Endothelial cell of umbilical vein (primary cell): ENCODE measurements at places on chromosomes 3 and 15. TPM values are rescaled to one million over a fixed set of nuclear protein-coding genes. Genes with fewer than 3 reads are reported as not detected.

- peak; percentile 66 for DNase-seq
- H3K36me3 ChIP-seq = no peaks in the 10 kb centered on the region
- peaks cover 4% of the 10 kb centered on the region for H3K4me1 ChIP-seq
- no peak overlapping the region for H3K4me3 ChIP-seq
- H3K27me3 ChIP-seq = no peaks in the 10 kb centered on the region
Observed at GRCh38 chr3:8663177-8664061, 18.8 kb upstream of the SSUH2 start.

DNA sequence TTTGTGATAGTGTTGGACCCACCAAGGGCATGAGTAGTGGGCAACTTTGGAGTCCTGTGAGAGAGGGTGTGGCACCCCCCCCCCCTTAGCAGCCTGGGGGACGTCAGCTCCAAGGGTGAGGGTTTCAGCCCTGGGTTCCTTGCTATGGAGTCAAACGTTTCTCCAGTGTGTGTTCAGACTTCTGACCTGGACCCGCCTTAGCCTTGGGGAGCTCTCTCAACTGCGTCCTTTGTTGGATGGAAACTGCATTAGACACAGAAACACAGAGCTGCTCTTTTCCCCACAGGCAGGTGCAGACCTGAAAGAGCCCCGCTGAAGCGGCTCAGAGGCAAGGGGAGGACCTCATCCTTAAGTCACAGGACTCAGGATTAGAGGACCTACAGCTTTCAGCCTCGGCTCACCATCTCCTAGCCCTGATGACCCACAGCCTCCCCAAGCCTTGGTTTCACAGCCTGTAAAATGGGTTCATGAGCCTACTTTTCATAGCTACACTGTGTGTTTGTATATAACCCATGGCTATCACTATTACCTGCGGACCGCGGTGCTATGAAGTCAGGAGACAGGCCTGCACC lies 19.9 kb downstream of the ZNF710 start:
- H3K4me1 ChIP-seq = peaks cover 23% of the 10 kb centered on the region
- no peaks in the 10 kb centered on the region for H3K27me3 ChIP-seq
- H3K27ac ChIP-seq = no peak overlapping the region
- H3K36me3 ChIP-seq = no peaks in the 10 kb centered on the region

DNA sequence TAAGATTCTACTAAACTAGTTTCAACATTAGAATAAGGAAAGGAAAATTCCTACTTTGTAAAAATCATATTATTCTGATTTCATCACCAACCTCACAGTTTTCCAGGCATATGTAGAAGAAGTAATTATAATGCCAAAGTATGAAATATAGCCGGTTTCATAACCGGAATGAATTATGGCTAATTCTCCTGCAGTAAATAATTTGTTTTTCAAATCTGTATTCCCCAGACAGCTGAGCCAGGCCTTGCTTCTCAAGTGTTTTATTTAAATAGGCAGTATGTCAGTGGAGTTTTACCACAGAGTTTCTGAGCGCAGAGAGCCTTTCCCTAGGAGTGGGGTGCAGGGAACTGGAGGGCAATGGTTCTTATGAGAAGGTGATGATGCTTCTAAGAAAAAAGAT lies 8.7 kb upstream of the CPA3 start:
- DNase-seq = no peak
- H3K27me3 ChIP-seq = peaks cover 2% of the 10 kb centered on the region
- H3K4me1 ChIP-seq = no peaks in the 10 kb centered on the region
- no peak overlapping the region for H3K27ac ChIP-seq
- H3K36me3 ChIP-seq = no peaks in the 10 kb centered on the region

DNA sequence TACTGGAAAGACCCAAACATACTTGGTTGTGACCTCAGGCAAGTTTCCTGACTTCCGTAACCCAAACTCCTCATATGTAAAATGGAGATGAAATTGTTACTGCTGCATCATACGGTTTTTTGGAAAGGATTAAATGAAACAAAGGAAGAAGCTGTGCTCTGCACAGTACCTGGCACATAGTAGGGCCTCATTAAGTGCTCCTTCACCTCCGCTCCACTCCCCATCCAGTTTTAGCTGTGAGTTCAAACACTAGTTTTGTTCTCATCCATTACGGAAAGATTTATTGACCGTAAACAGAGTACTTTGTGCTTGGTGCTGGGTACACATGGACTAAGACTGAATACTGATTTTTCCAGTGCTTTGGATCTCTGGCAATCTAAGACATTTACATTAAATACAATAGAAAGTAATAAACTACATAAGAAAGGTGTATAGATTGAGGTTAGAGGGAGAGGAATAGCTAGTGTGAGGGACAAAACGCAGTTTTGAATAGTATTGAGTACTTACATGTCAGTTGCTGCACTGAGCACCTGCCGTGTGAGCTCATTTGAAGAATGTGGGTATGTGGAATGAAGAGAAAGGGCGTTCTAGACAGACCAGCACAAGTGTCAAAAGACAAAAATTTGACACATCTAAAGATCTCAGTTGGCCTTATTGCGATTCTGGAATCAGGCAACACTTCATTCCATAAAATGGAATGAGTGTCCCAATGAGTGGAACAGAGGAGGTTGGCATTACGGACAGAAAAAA lies 594 bp upstream of the ICE2 start:
- no peak for DNase-seq
- no peaks in the 10 kb centered on the region for H3K36me3 ChIP-seq
- H3K4me1 ChIP-seq = peaks cover 26% of the 10 kb centered on the region
- peak overlapping the region; percentile 69 for H3K4me3 ChIP-seq
- H3K27ac ChIP-seq = peak overlapping the region; percentile 89
- H3K27me3 ChIP-seq = no peaks in the 10 kb centered on the region

DNA sequence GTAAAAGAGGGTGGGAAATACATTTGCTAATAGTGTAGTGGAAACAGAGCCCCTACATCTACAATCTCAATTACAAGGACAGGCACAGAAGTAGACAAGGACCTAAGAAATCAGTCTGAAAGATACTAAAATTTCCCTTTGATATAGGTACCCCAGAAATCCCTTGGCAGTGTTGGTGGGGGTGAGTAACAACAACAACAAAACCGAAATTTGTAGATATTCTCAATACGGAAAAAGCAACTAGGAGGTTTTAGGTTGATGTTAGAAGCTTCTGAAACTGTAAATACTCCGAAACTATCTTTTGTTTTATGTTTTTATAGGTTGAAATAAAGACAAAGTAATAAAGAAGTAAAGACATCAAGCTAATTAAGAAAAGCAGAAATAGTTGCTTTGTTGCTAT lies 323.1 kb upstream of the CBLB start:
- H3K4me3 ChIP-seq = no peak overlapping the region
- H3K36me3 ChIP-seq = no peaks in the 10 kb centered on the region
- no peak overlapping the region for H3K27ac ChIP-seq

DNA sequence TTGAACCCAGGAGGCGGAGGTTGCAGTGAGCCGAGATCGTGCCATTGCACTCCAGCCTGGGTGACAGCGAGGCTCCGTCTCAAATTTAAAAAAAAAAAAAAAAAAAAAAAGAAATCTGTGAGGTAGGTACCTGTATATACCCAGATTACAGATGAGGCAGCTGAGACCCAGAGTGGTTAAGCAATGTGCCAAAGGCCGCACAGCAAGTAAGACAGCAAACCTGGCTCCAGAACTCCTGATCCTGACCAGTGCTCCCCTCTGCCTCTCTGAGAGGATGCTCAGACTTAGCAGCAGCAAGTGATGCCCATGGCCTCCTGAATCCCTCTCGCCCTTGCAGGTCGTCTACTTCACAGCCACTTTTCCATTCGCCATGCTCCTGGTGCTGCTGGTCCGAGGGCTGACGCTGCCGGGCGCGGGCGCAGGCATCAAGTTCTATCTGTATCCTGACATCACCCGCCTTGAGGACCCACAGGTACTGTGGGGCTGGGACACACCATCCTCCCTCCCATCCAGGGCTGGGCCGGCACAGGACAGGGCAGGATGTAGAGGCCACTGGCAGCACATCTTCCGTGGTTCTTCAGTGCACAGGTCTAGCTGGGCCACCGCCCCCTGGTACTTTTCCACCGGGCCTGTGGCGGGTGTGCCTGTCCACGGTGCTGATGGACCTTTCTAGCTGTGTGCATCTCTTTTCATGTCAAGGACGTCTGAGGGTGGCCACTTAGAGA lies 63.9 kb downstream of the SLC6A6 start:
- no peak for DNase-seq
- no peaks in the 10 kb centered on the region for H3K36me3 ChIP-seq
- H3K4me1 ChIP-seq = peaks cover 4% of the 10 kb centered on the region
- no peaks in the 10 kb centered on the region for H3K27me3 ChIP-seq
- H3K27ac ChIP-seq = no peak overlapping the region

DNA sequence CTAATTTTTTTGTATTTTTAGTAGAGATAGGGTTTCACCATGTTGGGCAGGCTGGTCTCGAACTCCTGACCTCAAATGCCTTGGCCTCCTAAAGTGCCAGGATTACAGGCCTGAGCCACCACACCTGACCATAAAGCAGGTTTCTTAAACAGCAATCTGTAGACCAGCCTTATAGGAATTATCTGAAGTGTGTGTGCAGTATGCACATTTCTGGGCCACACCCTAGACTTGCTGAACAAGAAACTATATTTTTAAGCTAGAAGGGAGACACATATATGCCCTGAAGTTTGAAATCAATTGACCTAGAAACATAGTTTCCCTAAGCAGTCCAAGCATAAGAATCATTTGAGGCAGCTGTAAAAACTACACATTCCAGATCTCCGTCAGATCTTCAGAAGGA lies 805.7 kb downstream of the TUSC7 start:
- H3K4me3 ChIP-seq = no peak overlapping the region
- H3K4me1 ChIP-seq = no peaks in the 10 kb centered on the region
- DNase-seq = no peak

DNA sequence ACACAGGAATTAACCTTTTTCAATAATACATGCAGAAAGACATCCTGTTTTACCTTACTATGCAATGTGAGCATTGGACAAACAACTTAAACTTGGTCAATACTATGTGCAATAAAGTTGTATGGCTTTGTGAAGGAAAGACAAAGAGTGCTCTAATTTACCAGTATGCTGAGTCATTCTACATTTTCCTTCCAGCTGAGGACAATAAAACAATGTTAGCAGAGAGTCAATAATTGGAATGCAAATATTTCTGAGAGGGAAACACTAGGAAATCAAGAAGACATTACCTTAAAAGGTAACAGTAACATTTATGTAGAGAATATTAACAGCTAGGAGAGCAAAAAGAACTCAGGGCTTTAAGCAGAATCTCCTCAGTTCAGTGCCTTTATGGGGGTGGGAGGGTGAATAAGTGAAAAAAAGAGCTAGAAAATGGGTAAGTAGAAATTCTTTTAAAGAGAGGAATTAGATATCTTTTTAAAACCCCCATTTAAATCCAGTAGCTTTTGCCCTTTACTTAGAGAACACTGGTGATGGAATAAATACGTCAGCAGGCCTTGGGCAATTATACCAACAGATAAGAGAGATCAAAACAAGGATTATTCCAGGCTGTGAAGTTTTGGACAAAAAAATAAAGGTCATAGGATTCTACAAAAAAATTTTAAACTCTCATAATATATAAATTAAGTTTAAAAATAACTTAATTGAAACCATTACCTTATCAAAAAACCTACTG lies 11.6 kb upstream of the HGD start:
- H3K27me3 ChIP-seq = no peaks in the 10 kb centered on the region
- DNase-seq = peak; percentile 79
- H3K4me3 ChIP-seq = no peak overlapping the region
- H3K27ac ChIP-seq = peak overlapping the region; percentile 68
- H3K36me3 ChIP-seq = no peaks in the 10 kb centered on the region

DNA sequence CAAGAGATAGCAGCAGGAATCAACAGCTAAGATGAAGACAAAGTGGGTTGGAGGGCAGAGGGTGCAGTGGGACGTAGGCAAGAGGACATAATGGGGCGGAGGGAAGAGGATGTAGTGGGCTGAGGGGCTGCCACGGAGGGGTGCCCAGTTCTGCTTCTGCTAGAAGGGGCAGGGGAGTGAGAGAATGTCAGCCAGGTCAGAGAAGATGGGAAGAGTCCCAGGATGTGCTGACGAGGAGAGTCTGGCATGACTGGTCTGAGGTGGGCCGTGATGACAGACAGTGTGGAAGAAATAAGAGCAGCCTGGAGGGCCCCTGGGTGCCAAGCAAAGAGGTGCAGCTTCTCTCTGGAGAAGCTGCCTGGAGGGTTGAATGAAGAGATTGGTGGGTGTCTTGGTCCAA lies 4.0 kb downstream of the SPSB4 start:
- no peaks in the 10 kb centered on the region for H3K36me3 ChIP-seq
- DNase-seq = no peak
- no peak overlapping the region for H3K27ac ChIP-seq
- peaks cover 31% of the 10 kb centered on the region for H3K27me3 ChIP-seq

- H3K36me3 ChIP-seq = no peaks in the 10 kb centered on the region
- H3K27ac ChIP-seq = no peak overlapping the region
Observed at GRCh38 chr3:39569095-39569494, 101.6 kb downstream of the MOBP start.

- DNase-seq = no peak
- H3K27me3 ChIP-seq = no peaks in the 10 kb centered on the region
- H3K27ac ChIP-seq = no peak overlapping the region
- no peaks in the 10 kb centered on the region for H3K4me1 ChIP-seq
- no peaks in the 10 kb centered on the region for H3K36me3 ChIP-seq
Observed at GRCh38 chr3:16770792-16771191, 114.0 kb upstream of the PLCL2 start.

DNA sequence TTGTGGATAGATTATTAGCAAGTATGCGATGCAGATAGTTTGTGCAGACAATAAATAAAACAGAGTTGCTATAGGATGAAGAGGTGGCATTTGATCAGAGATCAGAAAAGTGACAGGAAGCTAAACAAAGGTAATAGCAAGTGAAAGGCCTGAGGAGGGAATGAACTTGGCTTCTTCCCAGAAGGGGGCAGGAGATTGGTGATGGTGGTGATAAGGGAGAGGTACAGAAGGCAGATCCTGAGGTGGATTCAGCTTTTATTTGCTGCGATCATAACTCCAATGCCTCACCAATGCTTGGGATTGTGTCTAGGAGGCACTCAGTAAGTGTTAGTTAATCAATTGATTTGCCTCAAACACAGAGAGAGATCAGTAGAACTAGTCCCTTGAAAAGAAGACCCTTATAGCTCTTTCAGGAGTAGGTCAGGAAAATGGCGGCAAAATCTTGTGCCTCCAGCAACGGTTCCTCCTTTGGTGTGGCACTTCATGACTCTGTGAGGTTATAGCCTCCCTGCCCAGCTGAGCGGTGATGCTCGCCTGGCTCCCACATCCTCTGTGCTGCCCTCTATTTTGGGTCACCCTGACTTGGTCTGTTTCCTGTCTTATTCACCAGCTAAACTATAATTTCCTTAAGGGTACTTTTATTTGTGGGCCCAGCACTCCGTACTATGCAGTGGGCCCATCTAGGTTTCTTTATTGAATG lies 37.5 kb downstream of the TGFBR2 start:
- peaks cover 40% of the 10 kb centered on the region for H3K4me1 ChIP-seq
- no peak overlapping the region for H3K4me3 ChIP-seq
- DNase-seq = no peak
- peaks cover 51% of the 10 kb centered on the region for H3K36me3 ChIP-seq

UBP1 gene
- 89.7 and 90.5 TPM in 2 replicates for total RNA-seq

PYGO1 gene
- 5.7 and 7.6 TPM in 2 replicates for total RNA-seq

GOLGA6D gene
- not detected in 2 replicates for total RNA-seq

DALRD3 gene
- total RNA-seq = 20.4 and 22.7 TPM in 2 replicates

CELSR3 gene
- total RNA-seq = 0.46 and 0.71 TPM in 2 replicates
